ENCODE measurements at places on chromosomes 1 and 21. TPM values are rescaled to one million over a fixed set of nuclear protein-coding genes. Genes with fewer than 3 reads are reported as not detected.

DNA sequence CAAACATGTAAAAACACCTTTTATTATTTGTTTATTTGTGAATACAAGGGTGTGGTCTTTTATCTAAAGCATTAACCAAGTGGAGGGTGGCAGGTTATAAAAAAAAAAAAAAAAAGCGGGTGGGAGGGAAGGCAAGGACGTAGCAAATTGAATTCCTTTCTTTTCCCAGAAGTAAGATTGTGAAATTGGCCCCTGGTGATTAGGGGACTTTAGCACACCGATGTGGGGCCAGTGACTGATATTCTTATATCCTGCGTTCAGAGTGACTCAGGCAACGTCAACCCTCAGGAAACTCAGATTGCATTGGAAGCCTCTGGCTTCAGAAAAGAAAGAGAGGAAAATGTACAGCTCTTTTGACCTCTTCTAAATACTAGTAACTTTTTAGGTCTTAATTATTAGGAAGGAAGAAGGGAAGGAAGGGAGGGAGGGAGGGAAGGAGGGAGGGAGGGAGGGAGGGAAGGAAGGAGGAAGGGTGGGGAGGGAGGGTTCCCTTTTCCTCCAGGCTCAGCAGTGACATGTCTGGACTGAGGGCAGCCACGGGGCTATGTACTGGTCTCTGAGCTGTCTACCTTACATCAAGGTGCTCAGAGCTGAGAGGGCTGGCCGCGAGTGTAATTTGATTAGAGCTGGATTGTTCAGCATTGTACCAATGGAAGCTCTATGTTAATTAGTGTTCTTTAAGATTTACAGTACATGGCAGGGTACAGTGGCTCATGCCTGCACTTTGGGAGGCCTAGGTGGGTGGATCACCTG is 30.2 kb downstream of the EVA1C start:
- no peak for DNase-seq

- DNase-seq, result no peak
Measured at GRCh38 chr1:17281775-17282181, 26.2 kb upstream of the PADI4 start.

DNA sequence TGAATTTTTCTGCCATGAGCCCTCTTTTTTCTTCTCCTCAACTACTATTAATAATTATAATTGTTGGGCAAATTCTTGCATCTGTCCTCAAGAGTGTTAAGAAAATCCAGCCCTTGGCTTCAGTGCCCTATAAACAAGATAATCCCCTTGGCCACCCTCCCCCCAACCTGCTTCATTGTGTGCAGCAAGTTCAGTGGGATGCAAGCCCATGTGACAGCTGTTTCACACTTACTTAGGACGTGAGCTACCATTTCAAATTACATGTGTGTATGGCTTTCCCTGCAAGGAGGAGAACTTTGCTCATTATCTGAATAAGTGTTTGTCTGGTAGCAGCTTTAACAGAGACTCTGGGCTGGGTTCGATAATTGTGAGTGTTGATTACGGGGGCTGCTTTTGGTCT is 276.2 kb downstream of the CACNA1E start:
- no peak for DNase-seq

- no peak for DNase-seq
Measured at GRCh38 chr1:67537667-67538018, 107.4 kb upstream of the SERBP1 start.

DNA sequence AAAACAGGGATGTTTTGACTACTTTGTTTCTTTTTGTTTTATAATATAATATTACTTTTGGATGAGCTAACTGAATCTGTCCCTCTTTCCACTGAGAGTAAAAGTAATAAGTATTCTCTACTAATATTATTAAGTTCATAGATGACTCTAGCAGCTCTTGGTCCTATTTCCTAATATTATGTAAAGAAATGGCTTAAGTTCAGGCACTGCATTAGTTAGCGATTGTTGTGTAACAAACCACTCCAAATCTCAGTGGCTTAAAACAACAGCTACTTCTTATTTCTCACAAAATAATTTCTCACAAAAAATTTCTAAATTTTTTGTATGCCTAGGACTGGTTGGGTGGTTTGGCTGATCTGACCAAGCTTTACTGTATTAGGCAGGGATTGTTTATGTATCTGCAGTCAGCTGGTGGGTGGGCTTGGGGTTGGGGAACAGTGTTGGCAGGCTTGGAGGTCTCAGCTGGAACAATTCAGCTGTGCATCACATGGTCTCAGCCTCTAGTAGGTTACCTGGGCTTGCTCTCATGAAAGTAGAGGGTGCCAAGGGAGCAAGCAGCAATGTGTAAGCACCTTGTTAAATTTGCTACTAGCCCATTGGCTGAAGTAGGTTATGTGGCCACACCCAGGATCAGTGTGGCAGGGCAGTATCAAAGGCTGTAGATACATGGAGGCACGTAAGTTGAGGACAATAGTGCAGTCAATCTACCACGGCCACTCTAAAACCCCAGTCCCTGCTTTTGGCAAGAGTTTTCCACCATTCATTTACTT is 8.8 kb upstream of the CCT8 start:
- no peak for DNase-seq

DNA sequence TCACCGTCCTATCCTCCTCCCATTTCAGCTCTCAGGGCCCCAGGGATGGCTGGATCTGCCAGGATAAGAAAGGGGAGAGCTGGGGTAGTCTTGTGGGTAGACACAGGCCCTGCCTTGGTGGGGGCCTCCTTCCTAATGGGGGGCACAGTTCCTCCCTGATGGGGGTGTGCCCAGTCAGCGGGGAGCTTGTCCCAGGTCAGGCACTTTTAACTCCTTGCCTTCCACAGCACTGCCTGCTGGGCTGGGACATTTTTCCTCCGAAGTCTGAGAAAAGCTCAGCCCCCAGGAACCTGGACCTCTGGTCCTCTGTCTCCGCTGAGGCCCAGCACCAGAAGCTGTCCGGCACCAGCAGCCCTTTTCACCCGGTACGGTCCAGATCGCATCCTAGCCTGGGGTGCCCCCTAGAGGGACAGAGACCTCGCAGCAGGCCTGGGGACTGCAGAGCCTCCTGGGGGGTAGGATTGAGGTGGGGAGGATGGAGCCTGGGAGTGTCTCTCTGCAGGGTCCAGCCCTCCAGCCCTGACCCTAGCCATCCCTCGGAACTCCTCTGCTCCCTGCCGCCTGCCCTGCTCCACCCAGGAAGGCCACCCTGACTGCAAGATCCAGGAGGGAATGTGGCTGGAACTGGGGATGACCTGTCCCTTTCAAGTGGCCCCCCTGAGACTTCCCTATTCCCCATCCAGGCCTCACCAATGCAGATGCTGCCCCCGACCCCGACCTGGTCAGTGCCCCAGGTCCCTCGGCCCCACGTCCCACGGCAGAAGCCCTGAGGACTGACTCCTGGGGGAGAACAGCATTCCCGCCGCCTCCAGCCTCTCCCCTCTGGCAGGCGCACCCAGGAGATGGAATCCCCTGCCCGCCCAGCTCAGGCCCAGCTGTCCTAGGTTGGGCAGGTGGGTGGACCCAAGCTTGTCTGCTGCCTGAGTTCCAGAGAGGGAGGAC is 12.0 kb downstream of the MIIP start:
- no peak for DNase-seq

The IRF6 gene
- 17.3 TPM for polyA plus RNA-seq

The OXCT2 gene
- 0.17 TPM for polyA plus RNA-seq

The PODN gene
- 1.4 TPM for polyA plus RNA-seq

The PEAR1 gene
- 19.2 TPM for polyA plus RNA-seq

Measured in right renal cortex interstitium (tissue), 3 donors.